ENCODE measurements at places on chromosomes 5 and 9. TPM values are rescaled to one million over a fixed set of nuclear protein-coding genes. Genes with fewer than 3 reads are reported as not detected.

GABRA1 gene
- 0.61 TPM for polyA plus RNA-seq

GZMA gene
- polyA plus RNA-seq, result 14.9 TPM

EQTN gene
- polyA plus RNA-seq, result 0.34 TPM

DNA sequence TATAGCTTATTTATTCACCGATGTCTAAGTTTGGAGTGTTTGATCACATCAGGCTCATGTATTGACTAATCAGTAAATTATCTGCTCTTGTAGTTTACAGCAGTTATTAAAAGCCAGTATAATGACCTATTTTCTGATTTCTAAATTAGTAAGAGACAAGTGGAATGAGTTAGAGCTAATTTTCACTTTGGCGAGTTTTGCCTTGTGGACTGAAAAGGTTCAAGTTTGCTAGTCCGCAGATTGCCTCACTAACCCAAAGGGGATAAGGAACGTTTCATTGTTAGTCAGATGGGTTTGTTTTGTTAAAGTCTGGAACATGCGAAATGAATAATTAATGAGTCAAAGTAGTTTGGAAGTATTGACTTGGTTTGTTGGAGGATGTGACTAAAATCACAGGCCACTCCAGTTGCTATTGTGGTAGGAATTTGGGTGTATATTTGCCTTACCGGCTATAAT is 40.1 kb downstream of the SMARCA2 start:
- no peak overlapping the region for H3K4me3 ChIP-seq
- no peak overlapping the region for H3K27ac ChIP-seq
- no peaks in the 10 kb centered on the region for H3K27me3 ChIP-seq
- no peaks in the 10 kb centered on the region for H3K4me1 ChIP-seq
- H3K36me3 ChIP-seq, result peaks cover 31% of the 10 kb centered on the region

ANKRD33B gene
- 0.88 TPM for polyA plus RNA-seq

GRCh38 chr9:18441261-18441660 is 32.7 kb upstream of the ADAMTSL1 start:
- no peak overlapping the region for H3K27ac ChIP-seq
- H3K27me3 ChIP-seq, result peaks cover 3% of the 10 kb centered on the region
- H3K4me3 ChIP-seq, result no peak overlapping the region
- H3K4me1 ChIP-seq, result peaks cover 5% of the 10 kb centered on the region
- H3K36me3 ChIP-seq, result no peaks in the 10 kb centered on the region
- no peak for DNase-seq

- H3K36me3 ChIP-seq, result peaks cover 6% of the 10 kb centered on the region
- no peaks in the 10 kb centered on the region for H3K27me3 ChIP-seq
- no peak overlapping the region for H3K27ac ChIP-seq
- no peak overlapping the region for H3K4me3 ChIP-seq
Observed at GRCh38 chr5:1498623-1499416, 24.9 kb downstream of the LPCAT1 start.

CNTNAP3 gene
- 3.4 TPM for polyA plus RNA-seq

- no peaks in the 10 kb centered on the region for H3K27me3 ChIP-seq
- DNase-seq, result no peak
- H3K27ac ChIP-seq, result no peak overlapping the region
- H3K36me3 ChIP-seq, result peaks cover 21% of the 10 kb centered on the region
Observed at GRCh38 chr5:43643327-43643726, 40.3 kb downstream of the NNT start.

DNA sequence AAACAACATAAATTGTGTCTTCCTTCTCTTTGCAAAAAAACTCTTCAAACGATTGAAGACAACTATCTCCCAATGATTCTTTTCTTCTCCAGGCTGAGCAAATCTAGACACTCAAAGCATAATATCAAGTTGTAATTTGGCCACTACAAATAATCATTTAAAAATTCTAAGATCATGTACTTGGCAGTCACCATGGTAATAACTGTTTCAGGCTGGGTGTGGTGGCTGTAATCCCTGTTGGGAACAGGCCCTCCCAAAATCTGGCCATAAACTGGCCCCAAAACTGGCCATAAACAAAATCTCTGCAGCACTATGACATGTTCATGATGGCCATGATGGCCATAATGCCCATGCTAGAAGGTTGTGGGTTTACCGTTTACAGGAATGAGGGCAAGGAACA is 52.0 kb downstream of the PJA2 start:
- H3K27me3 ChIP-seq, result no peaks in the 10 kb centered on the region
- no peak for DNase-seq
- no peak overlapping the region for H3K27ac ChIP-seq
- no peak overlapping the region for H3K4me3 ChIP-seq

GRCh38 chr9:69104830-69105527 is 69.1 kb upstream of the TJP2 start:
- H3K27me3 ChIP-seq, result no peaks in the 10 kb centered on the region
- H3K4me1 ChIP-seq, result peaks cover 17% of the 10 kb centered on the region
- no peaks in the 10 kb centered on the region for H3K36me3 ChIP-seq
- no peak overlapping the region for H3K4me3 ChIP-seq
- peak overlapping the region; percentile 95 for H3K27ac ChIP-seq

- H3K27ac ChIP-seq, result no peak overlapping the region
- no peak overlapping the region for H3K4me3 ChIP-seq
- H3K36me3 ChIP-seq, result no peaks in the 10 kb centered on the region
Observed at GRCh38 chr9:98609646-98610045, 99.1 kb downstream of the GABBR2 start.

GNG10 gene
- polyA plus RNA-seq, result 51.5 TPM

DNA sequence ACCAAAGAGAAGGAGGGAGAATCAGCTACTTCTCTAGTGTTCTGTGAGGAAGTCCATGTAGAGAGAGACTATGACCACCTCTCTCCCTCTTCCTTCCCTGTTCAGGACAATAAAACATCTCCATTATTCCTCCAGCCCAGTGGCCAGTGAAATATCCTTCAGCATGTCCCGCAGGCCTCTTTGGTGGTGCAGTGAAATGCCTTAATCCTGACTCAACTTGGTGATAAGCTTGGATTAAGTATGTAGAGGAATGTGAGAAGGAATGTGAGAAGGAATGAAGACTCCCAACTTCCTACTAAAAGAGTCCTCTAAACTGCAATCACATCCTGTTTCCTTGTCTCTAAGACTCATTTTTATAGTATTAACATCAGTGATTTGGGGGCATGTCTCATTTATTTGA is 167.3 kb downstream of the TRPM3 start:
- no peaks in the 10 kb centered on the region for H3K27me3 ChIP-seq
- H3K36me3 ChIP-seq, result no peaks in the 10 kb centered on the region
- DNase-seq, result no peak
- H3K4me3 ChIP-seq, result no peak overlapping the region
- H3K4me1 ChIP-seq, result no peaks in the 10 kb centered on the region

GRCh38 chr5:10301266-10301665 is 6.4 kb downstream of the CMBL start:
- H3K27ac ChIP-seq, result peak overlapping the region; percentile 48
- H3K4me1 ChIP-seq, result peaks cover 21% of the 10 kb centered on the region

- H3K4me3 ChIP-seq, result no peak overlapping the region
- H3K36me3 ChIP-seq, result no peaks in the 10 kb centered on the region
- no peak for DNase-seq
- H3K27ac ChIP-seq, result no peak overlapping the region
- H3K27me3 ChIP-seq, result peaks cover 2% of the 10 kb centered on the region
Observed at GRCh38 chr9:73216100-73216499, 64.4 kb downstream of the ANXA1 start.

DNA sequence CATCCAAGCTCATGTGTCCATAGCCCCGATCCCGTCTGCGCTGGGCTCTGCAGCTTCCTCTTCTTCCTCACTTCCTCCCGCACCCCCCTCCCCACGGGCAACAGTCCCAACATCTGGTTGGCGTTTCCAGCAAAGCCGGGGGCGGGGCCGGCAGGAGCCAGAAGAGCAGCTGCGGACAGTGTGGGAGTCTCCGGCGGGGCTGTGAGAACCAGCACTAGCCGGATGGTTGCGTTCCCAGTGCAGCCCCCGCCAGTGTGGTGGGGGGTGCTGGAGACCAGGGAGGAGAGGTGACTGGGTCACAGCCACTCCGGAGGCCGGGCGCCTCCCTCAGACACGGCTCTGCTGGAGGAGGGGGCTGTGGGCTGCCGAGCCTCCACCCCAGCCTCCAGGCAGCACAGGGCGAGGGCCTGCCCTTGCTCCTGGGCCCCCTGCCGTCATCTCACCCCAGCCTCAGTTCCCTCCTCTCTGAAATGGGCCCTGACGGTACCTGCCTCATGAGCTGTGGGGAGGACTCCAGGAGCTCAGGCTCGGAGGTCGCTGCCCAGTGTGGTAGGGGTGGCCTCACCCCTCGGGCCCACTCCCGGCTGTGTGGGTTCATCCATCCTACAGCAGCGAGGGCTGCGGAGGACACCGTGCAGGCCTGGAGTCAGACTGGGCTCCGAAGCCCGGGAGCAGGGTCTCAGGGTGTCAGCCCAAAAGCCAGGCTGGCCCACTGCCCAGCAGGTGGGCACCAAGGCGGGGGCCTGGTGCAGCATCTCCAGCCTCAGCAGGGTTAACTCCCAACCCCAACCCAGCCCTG is 41.5 kb upstream of the NOTCH1 start:
- peaks cover 23% of the 10 kb centered on the region for H3K4me1 ChIP-seq
- peaks cover 24% of the 10 kb centered on the region for H3K27me3 ChIP-seq
- H3K27ac ChIP-seq, result no peak overlapping the region
- DNase-seq, result peak; percentile 72
- H3K4me3 ChIP-seq, result no peak overlapping the region
- no peaks in the 10 kb centered on the region for H3K36me3 ChIP-seq

MCTP1 gene
- 4.8 TPM for polyA plus RNA-seq

DNA sequence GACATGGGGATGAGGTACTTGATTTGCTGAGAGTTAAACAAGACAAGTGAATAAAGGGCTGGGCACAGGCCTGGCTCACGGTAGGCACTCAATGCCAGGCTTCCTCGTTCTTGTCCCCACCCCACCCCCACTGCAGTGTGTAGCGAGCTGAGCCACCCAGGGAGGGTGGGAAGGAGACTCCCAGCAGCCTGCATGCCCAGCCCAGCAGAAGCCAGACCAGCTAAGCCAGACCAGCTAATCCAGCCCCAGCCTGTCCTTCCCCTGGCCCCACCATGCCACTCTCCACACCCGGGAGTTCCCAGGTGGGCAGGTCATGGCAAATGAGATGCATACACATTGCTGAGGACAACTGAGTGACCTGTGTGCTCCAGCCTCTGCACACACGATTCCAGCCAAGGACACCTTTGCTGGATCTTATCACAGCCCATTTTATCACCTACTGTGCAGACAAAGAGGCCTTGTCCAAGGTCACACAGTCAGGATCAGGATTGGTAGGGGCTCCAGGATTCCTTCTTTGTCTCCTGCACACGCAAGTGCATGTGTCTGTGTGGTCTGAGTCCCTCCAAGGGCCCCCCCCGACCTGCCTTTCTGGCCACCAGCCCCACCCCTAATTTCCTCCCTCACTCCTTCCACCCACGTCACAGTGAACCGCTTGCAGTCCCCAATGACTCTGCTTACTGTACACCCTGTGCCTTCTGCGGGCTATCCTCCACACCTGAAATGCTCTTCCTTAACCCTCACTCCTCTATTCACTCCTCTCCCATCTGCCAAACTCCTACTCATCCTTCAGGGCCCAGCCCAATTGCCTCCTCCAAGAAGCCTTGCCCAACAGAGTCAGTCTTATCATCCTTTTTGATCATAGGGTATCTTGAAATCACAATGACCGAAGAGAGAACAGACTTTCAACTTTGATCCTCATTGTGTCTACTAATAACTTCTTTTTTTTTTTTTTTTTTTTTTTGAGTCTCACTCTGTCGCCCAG is 26.6 kb downstream of the DUSP1 start:
- H3K4me3 ChIP-seq, result no peak overlapping the region
- no peak for DNase-seq
- H3K36me3 ChIP-seq, result no peaks in the 10 kb centered on the region
- H3K27ac ChIP-seq, result no peak overlapping the region

DCTN3 gene
- 67.2 TPM for polyA plus RNA-seq

DNA sequence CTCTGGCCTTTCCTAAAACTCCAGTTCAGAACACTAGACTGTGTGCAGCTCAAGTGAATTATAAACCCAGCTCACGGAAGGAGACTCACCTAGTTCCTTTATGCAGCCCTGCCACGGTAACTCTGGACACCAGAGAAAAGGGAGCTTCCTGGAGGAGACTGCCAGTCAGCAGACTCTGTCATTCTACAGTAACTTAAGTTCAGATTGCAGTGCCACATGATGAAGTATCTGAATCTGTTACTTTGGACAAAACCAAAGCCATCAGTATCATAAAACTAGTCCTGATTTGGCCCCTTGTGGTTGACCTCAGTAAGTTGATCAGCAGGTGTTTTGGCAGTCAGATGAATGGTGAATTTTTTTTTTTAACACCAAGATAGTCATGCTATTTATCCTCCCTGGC is 2.7 kb downstream of the MTRR start:
- H3K27ac ChIP-seq, result peak overlapping the region; percentile 51
- peaks cover 32% of the 10 kb centered on the region for H3K36me3 ChIP-seq
- H3K4me1 ChIP-seq, result peaks cover 9% of the 10 kb centered on the region
- no peaks in the 10 kb centered on the region for H3K27me3 ChIP-seq
- no peak overlapping the region for H3K4me3 ChIP-seq
- DNase-seq, result peak; percentile 60

- H3K36me3 ChIP-seq, result no peaks in the 10 kb centered on the region
- H3K27me3 ChIP-seq, result no peaks in the 10 kb centered on the region
- H3K27ac ChIP-seq, result no peak overlapping the region
- no peak for DNase-seq
- no peak overlapping the region for H3K4me3 ChIP-seq
- no peaks in the 10 kb centered on the region for H3K4me1 ChIP-seq
Observed at GRCh38 chr5:55538661-55539060, 3.9 kb upstream of the PLPP1 start.

GRCh38 chr9:133664173-133665050 is 28.2 kb downstream of the DBH start:
- no peak overlapping the region for H3K27ac ChIP-seq
- H3K4me3 ChIP-seq, result no peak overlapping the region
- DNase-seq, result no peak
- H3K4me1 ChIP-seq, result peaks cover under 1% of the 10 kb centered on the region
- peaks cover 9% of the 10 kb centered on the region for H3K27me3 ChIP-seq
